Renal cortical epithelial cell (primary cell): ENCODE measurements at places on chromosomes 6 and 20. TPM values are rescaled to one million over a fixed set of nuclear protein-coding genes. Genes with fewer than 3 reads are reported as not detected.

The XKR7 gene
- 0.10 and 0.17 TPM in 2 replicates for total RNA-seq

The FOXQ1 gene
- 0.52 and 0.65 TPM in 2 replicates for total RNA-seq

DNA sequence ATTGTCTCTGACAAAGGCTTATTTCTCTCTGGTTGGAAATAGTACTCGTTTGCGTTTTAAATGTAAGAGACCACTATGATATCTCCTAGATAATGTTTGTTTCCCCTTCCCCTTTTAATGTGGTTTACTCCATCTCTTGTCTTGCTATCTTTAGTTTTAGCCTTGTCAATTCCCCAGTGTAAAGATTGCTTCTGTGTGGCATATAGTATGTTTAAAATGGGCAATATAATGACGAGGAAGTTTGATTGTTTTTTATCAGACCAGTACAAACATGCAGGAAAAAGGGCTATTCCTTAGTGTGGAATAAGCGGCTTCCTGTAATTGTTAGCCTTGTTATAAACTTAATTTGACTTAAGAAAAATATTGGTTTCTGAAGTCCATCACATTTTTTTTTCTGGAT is 3.1 kb downstream of the QKI start:
- no peak for DNase-seq

The CFAP61 gene
- 2.0 TPM in 1 of 2 replicates, not detected in the other for total RNA-seq

GRCh38 chr6:126955621-126956020 is 162.8 kb upstream of the RSPO3 start:
- DNase-seq: no peak

DNA sequence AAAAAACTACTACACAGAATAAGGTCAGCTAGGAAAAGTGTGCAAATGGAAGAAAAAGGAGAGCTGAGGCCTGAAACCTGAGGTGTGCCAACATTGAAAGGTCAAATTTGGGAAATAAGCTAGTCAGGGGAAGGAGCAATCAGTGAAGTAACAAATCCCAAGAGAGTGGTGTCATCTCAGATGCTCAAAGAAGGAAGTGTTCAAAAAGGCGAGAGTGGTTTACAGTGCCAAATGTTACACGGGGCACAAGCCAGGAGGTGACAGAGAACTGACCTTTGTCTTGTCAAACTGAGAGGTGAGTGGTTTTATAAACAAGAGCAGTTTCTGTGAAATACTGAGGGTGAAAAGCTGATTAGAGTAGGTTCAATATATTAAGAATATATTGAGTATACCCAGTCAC is 83.0 kb upstream of the TCF21 start:
- no peak for DNase-seq

The SEL1L2 gene
- not detected in 2 replicates for total RNA-seq

The PDYN gene
- not detected in 2 replicates for total RNA-seq

DNA sequence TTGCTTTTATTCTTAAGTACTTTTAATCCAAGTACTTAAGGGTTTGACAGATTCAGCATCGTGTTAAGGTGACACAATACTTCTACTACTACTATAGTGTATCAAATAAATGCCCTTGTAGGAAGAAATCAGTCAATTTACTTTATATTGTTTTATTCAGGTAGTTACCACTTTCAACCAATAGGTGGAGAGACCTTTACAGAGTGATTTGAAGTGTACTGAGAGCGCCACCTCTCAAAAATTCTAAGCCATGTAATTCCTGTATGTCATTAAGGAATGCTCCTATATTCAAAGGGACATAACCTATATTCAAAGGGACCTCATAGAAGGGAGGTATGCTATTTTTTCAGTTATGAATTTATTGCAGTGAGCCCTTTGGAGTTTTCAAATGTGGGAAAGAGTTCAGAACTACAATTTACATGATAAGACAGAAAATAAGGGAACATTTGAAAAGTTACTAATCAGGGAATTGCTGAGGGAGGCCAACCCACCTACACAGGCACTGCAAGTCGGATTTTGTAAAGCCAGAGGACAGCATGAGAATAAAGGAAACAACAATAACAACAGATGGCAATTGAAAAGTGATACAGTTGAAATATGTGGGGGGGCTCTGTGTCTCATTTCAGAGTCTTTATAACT is 955.6 kb downstream of the TBC1D32 start:
- peak; percentile 45 for DNase-seq

The ALDH8A1 gene
- total RNA-seq: 2.8 and 3.6 TPM in 2 replicates

The TNNC2 gene
- not detected in 2 replicates for total RNA-seq

DNA sequence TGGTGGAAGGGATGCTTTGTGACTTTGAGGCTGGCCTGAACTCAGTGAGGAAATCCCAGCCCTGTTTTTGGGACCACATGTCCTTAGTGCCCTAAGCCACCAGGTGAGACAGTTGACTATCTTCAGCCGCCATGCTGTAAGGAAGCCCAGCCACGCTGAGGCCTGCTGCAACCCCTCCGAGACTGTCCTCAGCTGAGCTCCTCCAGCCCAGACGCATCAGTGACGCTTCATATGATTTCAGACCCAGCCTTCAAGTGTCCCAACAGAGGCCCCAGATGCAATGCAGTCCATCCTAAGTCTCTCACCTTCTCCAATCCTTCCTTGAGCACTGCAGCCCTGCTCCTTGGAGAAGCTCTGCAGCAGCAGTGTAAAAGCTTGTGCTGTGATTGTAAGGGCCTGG is 76.2 kb downstream of the NINL start:
- no peak for DNase-seq

DNA sequence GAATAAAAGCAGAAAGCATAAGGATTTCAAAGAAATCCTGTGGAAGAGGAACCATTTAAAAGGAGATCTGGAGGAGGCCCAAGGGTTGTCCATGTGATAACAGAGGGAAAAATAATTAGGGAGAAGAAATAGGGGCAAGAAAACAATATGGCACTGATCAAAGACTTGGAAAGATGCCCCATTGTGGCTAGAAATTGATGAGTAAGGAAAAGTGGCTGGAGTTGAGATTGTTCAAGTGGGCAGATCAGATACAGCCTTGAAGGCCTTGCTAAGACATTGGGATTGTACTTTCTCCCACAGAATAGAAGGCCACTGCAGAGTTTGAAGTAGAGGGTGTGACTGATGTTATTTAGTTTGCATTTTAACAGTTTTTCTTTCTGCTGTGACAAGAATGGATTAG is 213.3 kb downstream of the CBLN4 start:
- no peak for DNase-seq

- no peak for DNase-seq
Measured at GRCh38 chr20:31667315-31668285, 29.9 kb downstream of the COX4I2 start.

The C6orf58 gene
- 0.25 and 1.0 TPM in 2 replicates for total RNA-seq

GRCh38 chr6:115358616-115359015 is 702.1 kb downstream of the FRK start:
- DNase-seq: no peak

The NRN1 gene
- 0.45 and 3.6 TPM in 2 replicates for total RNA-seq

The EDN1 gene
- total RNA-seq: 77.8 and 82.5 TPM in 2 replicates

DNA sequence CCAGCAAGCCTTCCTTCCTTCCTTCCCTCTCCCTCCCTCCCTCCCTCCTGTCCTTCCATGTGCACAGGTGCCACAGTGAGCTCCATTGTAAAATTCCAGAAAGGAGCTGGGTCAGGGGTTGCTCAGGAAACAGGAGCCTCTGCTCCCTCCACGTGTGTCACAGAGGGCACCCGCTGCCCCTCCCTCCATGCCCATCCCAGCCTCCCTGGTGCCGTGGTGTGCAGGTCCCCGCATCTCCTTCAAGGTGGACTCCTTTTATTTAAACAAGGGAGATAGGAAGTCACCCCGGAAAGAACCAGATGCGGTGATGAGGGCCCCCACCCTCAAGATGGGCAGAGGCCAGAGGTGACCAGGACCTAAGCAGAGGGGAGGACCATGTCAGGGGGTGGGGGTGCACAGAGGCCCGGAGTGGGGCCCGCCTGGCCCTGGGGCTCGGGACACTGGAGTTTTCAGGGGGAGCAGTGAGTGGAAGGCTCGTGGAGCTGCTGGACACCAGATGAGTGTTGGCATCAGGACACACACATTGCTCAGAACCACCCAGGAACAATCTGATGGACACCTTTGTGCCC is 85.4 kb downstream of the DHX35 start:
- DNase-seq: no peak

- no peak for DNase-seq
Measured at GRCh38 chr20:64035066-64035932, 683 bp upstream of the C20orf204 start.

GRCh38 chr20:38833154-38833856 is 27.8 kb downstream of the PPP1R16B start:
- DNase-seq: no peak

GRCh38 chr6:11428895-11429294 is 108.7 kb upstream of the TMEM170B start:
- DNase-seq: peak; percentile 100

The RPS6KA2 gene
- total RNA-seq: 30.9 and 34.9 TPM in 2 replicates
